Activated naive CD4-positive, alpha-beta T cell treated with Interleukin-2 at 50 U/mL for 16 hours (primary cell): ENCODE measurements at places on chromosomes 7 and 10.

DNA sequence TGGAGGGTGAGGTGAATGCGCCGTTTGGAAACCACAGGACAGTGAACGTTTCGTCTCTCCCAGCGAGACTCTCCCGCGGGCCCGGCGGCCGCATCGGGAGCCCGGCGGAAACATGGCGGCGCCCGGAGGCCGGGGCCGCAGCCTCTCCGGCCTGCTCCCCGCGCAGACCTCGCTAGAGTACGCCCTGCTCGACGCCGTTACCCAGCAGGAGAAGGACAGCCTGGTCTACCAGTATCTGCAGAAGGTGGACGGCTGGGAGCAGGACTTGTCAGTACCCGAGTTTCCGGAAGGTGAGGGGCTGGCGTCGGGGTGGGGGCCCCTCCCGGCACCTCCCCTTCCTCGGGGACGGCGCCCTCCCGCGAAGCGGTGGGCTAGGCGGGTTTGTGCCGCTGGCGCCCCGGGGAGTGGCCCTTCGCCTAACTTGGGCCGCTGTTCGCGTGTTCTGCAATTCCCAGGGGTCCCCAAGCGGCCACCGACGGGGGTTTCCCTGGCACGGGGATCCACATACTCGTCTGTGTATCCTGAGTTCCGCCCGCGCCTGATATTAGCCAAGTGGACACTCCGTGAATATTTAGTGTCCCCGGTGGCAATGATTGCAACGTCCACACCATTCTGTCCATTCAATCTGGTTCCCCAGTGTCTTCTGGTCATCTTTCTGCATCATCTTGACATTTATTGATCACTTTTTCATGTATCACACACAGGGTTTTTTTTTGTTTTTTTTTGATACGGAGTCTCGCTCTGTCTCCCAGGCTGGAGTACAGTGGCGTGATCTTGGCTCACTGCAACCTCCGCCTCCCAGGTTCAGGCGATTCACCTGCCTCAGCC is 514 bp downstream of the NHLRC2 start:
- no peak for DNase-seq

DNA sequence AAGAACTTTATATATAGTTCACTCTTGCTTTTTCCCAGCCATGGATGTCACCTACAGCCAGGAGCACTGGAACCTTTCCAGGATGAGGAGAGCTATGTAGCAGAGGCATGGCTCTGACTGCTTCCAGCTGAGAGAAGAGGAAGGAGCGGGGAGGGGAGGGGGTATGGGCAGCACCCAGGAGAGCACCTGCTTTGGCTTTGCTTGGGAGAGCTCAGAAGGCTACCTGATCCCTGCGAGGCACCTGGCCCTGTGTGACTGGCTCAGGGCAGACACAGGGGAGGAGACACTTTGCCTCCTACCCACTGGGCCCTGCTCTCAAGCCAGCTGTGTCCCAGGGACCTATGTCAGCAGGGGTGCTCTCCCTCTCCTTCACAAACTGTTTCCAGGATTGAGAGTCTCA is 67.1 kb downstream of the HK1 start:
- no peak for DNase-seq

DNA sequence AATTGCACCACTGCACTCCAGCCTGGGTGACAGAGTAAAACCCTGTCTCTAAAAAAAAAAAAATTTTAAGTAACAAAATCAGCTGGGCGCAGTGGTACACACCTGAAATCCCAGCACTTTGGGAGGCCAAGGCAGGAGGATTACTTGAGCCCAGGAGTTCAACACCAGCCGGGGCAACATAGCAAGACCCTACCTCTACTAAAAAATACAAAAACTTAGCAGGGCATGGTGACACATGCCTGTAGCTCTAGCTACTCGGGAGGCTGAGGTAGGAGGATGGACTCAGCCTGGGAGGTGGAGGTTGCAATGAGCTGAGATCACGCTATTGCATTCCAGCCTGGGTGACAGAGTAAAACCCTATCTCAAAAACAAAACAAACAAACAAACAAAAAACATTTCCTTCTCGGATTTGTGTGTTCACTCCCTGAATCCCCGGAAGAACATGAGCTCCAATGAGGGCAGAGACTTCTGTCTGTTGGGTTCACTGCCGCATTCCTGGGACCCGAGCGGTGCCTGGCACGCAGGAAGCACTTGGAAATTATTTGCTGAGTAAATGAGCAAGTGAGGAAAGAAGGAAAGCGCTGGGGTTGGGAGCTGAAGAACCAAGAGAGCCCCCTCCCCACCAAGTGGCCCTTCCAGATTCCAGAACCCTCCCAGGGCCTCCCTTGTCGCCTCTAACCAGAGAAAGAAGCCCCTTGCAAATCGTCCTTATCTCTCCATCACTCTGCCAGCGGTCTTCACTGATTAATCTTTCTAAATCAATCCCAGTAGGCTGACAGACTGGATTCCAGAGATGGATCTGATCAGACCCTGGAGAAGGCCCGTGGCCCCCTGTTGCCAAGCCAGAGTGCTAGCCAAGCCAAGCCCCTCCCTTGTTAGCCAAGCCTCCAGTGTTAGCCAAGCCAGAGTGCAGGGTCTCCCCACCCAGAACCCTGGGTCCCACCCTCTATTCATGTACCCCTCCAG is 6.2 kb downstream of the TNRC18 start:
- no peak for DNase-seq

DNA sequence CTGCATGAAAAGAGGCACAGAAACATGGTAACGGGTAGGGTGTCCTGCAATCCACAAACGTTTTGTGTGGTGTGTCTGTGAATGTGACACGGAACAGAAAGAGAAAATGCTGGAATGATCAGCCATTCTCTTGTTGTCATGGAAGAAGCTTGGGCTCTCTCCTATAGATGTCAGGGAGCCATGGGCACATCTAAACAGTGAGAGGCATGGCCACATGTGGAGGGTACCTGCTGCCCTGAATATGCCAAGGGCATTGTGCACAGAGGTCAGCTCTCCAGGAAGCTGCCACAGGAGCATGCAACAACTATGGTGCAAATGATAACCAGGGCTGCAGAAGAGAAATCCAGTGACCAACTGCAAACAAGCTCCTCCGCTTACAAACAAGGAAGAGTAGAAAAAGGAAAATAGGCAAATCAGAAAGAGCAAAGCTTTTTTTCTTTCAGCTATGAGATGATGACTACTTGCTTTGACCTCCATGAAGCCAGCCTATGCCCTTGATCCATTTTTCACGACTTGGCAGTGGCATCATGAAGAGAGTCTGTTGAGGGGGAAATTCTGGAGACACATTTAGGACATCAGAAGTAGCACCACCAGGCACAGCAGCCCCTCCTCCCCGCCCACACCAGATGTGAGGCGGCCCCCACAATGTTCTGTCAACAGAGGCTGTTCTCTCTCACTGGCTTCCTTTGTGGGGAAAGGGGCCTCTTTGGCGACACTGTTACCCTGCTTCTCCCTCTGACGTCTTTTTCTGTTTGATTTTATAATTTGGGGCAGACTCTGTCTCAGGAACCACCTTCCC is 4.8 kb upstream of the PDE1C start:
- DNase-seq = no peak

DNA sequence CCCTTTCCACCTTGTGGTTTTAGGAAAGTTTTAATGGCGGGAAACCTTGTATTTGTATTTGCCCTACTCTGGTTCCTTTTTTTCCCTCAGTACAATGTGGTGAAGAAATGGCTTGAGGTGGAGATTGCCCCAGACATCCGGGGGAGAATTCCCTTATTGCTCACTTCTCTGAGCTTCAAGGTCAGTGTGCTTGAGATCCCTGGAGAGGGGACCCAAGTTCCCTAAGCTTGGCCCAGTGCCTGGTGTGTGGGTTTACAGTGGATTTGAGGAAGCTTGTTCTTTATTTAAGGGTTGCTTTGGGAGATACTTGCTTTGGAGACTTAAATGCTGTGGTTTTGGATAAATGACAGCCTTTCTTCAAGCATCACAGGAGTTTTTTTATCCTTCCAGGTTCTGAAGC is 18.3 kb downstream of the CALHM2 start:
- DNase-seq = no peak

GRCh38 chr7:158015403-158016179 is 572.0 kb downstream of the PTPRN2 start:
- DNase-seq = no peak

DNA sequence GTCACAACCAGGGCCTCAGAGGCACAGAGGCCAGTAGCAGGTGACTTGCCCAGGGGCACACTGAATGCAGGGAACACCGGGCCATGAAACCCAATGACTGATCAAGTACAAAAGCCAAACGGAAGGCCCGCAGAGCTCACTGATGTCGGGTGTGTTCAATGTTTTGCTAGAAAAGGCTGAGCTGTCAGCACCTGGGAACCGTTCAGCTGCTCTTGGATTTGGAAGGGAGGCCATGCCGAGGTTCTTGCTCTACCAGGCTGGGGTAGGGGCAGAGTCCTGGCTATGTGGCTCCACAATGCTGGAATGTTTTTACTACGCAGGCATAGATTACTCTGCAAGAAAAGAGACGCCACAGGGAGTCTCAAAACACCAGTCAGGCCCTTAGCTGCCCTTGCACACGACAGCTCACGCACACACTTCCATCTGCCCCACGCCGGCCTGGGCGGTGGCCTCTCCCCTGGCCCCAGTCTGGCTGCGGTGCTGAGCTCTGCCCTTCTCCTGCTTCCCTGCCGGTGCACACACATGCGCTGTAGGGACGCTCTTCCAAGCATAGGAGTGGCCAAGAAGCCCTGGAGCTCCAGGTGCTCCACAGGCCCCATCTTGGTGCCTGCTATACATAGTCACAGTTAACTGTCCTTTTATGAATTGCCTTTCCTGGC is 79.9 kb downstream of the ZRANB1 start:
- DNase-seq = no peak

GRCh38 chr10:663466-663751 is 26.1 kb downstream of the DIP2C start:
- no peak for DNase-seq

GRCh38 chr10:52668024-52668423 is 104.6 kb downstream of the MBL2 start:
- no peak for DNase-seq
